Stimulated activated CD8-positive, alpha-beta memory T cell treated with anti-CD3 and anti-CD28 coated beads, Interleukin-7, amount 100 ng/mL, for 4 hours (primary cell): ENCODE measurements at places on chromosomes 12 and 14.

DNA sequence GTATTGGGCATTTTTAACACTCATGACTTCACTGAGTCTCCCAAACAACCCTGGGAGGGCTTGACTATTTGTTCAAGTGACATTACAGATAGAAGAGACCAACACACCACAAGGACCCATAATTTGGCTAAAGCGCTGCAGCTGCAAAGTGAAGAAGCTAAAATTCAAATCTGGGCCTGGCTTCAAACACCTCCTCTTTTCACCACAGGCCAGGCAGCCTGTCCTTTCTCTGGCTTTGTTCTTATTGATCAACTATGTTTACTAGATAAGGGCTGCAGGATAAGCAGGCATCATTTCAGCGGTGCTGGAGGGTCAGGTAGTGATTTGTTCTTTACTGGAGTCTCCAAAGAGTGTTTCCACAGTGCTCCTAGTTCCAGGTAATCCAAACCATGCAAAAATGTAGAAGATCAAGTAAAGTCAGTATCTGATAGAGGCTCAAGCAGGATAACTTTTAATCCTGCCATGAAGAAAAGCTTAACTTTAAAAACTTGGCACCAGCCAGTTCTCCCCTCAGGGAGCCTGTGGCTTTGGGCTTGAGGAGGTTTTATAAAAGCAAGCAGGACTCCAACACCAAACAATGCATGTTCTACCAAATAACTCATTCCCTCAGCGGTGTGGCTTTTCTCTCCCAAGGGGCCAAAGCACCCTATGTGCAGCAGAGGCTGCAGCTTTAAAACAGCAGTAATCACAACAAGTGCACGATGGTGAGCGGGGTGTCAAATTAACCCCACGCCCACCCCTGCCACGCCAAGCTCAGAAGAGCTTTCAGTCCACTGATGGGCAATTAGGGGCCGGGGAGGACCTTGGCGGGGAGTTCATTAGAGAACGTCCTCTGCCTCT is 16.8 kb downstream of the CLMN start:
- DNase-seq = no peak

DNA sequence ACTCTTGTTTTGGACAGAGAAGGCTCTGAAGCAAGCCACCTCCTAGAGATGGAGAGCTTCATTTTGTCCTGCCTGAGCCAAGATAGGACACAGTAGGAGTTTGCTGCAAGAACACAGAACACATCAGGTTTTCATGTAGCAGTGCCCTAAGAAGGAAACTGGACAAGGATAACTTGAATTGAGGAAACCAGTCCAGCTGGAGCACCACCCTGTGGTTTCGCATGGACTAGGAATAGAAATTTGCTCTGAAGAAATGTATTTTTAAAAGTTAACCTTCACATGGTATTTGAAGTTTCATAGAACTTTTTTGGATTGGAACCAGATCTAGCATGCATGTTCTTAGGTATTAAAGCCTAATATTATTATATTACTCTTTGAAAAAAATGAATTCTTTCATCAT is 68.8 kb downstream of the RERG start:
- no peak for DNase-seq

DNA sequence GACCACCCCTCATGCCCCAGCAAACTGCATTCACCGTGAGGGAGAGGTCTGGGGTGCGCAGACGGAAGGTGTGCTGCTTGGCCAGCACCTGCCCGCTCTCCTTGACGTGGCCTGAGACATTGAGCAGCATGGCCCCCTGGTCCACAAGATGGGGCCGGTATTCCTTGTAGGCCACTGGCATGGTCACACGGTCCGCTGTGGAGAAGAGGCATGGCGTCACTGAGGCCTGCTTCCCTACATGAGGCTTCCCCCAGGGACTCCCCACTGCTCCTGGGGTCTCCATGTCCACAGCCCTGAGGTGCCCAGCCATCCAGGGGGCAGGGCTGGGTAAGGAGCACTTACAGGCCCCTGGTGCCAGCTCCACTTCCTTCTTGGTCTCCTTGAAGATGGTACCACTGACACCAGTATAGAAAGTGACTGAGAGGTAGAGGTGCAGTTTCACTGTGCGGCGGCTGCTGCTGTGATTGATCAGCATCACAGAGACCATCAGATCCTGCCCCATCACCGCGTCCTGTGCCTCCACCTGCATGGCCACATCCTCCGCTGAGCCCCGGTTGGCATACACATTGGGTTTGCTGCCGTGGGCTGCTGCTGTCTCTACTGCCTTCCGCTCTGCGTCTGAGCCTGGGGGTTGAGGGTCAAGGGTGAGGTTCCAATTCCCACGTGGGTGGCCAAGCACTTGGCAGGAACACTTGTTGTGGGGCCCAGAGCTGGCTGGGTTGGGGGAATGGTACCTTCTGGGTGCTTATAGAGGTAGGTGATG is 8.2 kb downstream of the TGM1 start:
- no peak for DNase-seq

- no peak for DNase-seq
Measured at GRCh38 chr12:5348491-5348890, 83.4 kb upstream of the NTF3 start.

DNA sequence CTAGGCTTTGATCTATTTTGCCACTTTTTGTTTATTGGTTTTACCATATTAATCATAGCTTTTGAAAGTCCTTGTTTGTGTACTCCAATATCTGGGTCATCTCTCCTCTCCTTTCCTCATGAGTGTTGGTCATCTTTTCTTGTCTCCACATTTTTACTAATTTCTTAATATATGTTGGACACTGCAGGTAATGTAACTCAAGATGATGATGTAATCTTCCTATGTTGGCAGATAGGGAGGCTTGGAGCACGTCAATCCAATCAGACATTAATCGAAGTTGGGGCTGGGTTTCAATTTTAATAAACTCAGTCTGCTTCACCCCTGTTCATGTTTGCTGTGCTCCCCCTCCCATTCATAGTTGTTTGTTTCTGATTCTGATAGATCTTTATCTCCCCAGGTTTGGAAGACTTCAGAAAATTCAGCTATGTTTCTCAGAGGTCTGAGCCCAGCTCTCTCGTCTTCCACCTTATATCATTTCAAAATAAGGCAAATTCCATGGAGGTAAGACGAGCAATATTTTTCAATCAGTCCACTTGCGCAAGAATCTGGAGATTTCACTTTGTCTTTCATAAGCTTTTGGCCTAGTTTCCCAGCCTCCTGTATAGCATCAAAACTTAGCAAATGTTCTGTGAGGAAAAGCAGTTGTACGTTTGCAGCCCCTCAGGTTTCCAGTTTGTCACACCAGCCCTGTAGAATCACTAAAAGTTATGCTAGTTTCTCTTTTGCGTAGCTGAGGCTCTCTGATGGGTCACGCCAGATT is 504.1 kb downstream of the TMTC2 start:
- no peak for DNase-seq

DNA sequence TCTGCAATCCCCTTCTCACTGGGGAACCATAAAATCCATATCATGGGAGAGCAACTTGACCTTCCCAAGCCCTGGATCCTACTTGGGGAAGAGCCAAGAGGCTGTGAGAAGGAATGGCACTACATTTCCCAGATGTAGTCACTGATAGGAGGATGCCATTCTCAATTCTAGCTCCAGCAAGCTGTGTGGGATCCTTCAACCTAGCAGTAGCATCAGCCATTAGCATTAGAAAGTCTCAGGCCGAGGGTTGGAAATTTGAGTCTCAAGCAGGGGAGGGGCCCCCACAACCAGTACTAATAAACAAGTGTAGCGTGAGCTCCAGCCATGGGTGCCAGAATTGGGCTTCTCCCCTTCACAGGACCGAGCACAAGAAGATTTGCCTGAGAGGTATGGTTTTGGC is 84.3 kb upstream of the NELL2 start:
- DNase-seq = no peak

GRCh38 chr12:104809706-104810385 is 148.2 kb downstream of the SLC41A2 start:
- no peak for DNase-seq

DNA sequence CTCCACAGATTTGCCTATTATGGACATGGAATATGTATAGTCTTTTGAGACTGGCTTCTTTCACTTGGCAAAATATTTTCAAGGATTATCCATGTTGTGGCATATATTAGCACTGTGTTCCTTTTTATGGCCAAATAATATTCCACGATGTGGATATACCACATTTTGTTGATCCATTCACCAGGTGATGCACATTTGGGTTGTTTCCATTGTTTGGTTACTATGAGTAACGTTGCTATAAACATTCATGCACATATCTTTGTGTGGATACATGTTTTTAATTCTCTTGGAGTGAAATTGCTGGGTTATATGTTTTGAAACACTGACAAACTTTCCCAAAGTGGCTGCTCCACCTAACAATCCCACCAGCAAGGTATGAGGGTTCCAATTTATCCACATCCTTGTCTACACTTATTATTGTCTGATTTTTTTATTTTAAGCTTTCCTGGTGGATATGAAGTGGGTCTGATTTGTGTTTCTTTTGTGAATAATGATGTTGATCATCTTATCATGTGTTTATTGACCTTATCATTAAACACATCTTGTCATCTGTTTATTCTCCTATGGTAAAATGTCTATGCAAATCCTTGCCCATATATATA is 116.2 kb upstream of the FRMD6 start:
- DNase-seq = no peak

DNA sequence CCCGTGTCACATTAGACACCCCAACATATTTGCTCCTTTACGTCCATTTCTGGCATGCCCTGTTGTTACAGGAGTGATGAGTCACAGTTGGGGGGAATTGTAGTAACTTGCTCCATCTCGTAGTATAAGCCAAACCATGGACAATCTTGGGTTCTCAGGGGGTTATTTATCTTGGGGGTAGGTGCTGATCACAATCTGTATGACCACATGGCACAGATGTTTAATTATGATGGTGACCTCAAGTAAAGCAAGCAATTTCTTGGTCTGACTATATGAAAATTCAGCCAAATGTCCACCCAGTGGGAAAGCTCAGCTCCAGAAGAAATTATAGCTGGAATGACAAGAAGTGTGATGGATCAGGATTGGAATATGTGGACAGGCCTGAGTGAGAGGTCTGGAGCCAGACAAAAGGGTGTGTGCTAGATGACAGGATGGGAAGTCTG is 32.1 kb upstream of the STON2 start:
- DNase-seq = no peak

DNA sequence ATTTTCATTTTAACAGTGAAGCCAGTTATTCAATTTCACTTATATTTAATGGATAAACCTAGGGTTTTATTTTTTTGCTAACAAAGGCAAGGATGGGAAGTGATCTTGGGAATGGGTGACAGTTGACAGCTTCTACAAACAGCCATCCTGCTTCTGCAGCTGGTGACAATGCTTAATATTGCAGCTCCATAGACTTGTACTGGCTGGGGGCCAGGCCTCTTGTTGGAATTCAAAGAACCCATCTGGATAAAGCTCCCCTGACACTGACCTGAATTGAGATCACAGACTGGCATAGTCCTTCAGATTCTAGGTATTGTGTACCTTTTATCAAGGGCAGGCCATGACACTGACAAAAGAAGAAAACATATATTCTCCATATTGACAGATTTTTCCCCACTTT is 664.6 kb upstream of the FOXG1 start:
- no peak for DNase-seq

DNA sequence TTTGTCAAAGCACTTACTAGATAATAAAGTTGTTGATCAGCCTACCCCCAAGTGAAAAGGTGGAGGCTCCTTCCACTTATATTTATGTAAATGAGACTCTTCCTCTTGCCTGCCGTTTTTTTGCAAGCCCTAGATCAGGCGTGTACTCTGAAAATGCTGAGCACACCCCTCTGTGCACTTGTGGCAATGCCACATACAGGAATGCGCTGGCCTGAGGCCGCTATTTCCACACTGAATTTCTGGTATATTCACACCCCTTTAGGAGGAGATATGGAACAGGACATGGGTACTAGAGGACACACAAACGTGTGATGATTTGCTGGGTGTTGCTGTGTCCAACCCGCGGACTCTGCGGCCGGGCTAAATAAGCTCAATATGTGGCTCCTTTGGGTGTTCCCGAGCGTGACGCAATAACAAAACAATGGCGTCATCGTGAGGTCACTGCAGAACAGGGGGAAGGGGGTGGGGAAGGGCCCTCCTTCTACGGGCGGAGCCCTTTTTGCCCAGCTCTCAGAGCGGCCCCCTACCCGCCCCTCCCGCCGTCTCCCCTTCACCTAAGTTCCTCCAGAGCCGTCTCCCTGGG is 554 bp upstream of the TSPAN31 start:
- peak; percentile 51 for DNase-seq

DNA sequence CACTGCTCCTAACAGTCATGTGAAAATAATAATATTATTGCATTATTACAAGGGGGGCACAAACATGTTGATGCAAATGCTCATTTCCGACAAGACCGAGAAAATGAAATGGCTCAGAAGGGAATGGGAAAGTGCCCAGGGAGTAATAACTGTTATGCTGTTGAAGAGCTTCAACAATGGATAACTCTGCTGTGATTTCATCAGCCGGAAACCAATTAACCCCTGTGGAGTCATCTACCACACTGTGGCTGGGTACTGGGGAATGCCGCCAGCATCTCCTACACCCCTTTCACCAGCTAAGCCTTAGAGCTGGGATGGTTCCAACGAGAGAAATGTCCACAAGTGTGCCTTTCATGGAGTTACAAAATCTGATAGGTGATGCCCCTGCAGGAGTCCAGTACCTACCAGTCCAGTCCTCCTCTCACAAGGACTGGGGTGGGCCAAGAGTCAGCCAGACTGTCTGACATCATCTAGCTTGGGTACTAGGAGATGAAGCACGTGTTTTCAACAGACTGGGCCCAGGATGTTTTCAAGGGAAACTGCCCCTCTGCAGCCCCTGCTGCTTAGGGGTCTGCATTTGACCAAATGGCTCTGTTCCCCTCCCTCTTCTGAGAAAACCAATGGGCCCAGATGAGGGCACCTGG is 509.3 kb upstream of the CCDC196 start:
- DNase-seq = no peak

GRCh38 chr12:89080793-89081465 is 271.4 kb downstream of the DUSP6 start:
- no peak for DNase-seq

- DNase-seq = no peak
Measured at GRCh38 chr14:52351233-52352060, 37.3 kb downstream of the PTGER2 start.

DNA sequence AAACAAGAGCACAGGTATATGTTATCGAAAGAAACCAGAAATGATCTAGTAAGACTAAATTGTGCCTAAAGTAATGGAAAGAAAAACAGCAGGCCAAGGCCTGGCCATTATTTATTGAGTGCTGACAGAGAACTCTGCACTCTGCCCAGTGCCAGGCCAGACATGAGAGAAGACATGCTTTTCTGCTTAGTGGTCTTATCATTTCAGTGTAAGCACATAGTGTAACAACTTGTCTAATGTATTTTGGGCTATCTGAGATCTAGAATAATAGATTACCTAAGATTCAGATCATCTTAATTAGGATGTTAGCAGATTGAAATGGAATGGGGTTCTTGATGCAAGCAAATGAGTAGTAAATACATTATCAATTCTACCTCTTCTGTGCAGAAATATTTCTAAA is 278.3 kb downstream of the AKAP6 start:
- no peak for DNase-seq

- no peak for DNase-seq
Measured at GRCh38 chr12:29026419-29026818, 122.7 kb upstream of the FAR2 start.

DNA sequence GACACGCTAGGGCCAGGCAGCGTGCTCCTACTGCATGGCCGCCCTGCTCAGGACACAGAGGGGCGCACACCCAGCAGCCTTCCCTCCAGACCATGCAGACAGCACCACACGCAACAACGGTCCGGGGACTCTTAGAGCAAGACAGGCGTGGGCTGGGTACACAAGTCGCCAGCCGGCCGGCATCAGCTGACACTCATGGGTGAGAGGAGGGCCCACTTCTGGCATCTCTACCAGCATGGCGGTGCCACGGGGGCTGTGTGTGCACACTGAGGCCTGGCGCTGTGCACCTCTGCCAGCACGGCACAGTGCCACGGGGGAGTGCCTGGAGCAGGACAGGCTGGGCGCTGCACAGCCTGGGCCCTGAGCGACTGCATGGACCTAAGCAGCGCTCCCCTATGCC is 6.7 kb upstream of the BTBD6 start:
- DNase-seq = no peak
